ENCODE measurements at places on chromosomes 3 and 15.

DNA sequence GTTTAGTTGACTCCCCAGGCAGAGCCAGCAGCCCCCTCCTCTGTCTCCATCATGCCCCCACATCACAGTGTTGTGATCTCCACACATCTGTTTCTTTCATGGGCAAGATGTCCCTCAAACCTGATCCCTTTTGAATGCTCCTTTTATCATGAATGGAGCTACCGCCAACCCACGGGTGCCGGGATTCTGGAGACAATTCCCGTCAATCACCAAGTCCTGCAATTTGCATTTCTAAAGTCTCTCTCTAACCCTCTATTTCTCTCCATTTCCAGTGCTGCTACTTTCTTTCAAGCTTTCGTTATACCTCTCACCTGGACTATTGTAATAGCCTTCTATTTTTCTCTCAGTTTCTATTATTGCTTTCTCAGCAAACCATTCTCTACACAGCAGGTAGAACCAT, 89.7 kb upstream of the CCNL1 start:
- DNase-seq, result no peak

DNA sequence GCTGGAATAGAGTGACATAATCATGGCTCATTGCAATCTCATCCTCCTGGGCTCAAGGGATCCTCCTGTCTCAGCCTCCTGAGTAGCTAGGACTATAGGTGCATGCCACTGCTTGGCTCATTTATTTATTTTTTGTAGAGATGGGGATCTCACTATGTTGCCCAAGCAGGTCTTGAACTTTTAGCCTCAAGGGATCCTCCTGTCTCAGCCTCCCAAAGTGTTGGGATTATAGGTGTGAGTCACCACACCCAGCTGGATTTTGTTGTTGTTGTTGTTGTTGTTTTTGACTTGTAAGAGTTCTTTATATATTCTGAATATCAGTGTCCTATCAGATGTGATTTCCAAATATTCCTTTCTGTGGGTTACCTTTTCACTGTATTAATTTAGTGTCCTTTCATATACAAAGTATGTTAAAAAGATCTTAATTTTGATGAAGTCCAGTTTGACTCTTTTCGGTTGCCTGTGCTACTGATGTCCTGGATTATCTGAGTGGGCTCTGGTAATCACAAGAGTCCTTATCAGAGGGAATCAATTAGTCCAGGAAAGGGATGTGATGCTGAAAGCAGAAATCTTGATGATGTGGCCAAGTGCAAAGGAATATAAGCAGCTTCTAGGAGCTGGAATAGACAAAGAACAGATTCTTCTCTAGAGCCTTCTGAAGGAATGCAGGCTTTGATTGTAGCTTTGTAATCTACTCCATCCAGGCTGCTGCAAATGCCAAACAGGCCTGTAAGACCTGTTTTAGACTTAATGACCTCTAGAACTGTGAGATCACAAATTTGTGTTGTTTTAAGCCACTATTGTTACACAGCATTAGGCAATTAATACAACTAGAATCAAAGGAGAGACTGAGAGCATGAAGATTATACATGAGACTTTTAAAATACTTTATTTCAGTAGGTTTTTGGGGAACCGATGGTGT, 30.2 kb downstream of the NCK1 start:
- no peak for DNase-seq

- no peak for DNase-seq
Observed at GRCh38 chr3:31859245-31859644, 121.8 kb downstream of the OSBPL10 start.

DNA sequence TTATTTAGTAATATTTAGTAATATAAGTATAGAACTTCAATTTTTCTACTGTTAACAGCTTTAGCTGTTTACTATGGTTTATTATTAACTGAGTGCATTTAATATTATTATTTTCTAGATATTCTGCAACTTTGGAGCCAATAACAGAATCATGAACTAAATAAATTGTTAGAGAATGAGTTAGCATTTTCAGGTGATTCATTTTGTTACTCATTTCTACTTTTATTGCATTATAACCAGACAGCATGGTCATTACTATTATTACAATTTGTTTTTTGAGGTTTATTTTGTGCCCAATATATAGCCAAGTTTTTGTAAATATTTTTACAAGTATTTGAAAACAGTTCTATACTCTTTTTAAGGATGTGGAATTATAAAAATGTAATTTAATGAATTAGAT, 279.6 kb downstream of the SQOR start:
- no peak for DNase-seq

DNA sequence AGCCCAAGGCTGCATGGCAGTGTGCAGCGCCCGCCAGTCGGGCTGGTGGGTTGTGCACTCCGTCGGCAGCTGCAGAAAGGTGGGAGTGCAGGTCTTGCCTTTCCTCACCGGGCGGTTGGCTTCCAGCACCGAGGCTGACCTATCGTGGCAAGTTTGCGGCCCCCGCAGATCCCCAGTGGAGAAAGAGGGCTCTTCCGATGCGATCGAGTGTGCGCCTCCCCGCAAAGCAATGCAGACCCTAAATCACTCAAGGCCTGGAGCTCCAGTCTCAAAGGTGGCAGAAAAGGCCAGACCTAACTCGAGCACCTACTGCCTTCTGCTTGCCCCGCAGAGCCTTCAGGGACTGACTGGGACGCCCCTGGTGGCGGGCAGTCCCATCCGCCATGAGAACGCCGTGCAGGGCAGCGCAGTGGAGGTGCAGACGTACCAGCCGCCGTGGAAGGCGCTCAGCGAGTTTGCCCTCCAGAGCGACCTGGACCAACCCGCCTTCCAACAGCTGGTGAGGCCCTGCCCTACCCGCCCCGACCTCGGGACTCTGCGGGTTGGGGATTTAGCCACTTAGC, 4.3 kb downstream of the ISL2 start:
- no peak for DNase-seq

DNA sequence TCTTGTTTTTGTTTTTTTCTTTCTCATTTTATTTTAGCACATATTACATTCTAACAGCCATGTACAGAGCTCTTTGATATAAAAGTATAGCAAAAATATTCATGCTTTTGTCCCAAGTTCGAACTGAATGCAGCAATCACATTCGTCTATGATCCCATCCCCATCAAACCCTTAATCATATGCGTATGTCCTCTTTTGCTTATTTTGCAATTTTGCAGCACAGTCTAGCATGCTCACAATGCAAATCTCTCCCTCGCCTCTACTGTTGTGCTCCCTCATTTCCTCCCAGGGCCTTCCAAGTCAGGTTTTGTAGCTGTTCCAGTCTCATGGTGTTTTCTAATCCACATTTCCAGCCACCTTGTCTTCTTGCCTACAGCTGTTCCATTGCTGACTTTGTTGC, 144.6 kb upstream of the VEPH1 start:
- no peak for DNase-seq

- DNase-seq, result no peak
Observed at GRCh38 chr3:177441813-177442646, 244.7 kb upstream of the TBL1XR1 start.

GRCh38 chr3:187832202-187832601, 86.9 kb upstream of the BCL6 start:
- DNase-seq, result no peak

- no peak for DNase-seq
Observed at GRCh38 chr3:24191801-24192403, 246.8 kb downstream of the NR1D2 start.

- no peak for DNase-seq
Observed at GRCh38 chr15:27705056-27705455, 394.1 kb downstream of the OCA2 start.

- no peak for DNase-seq
Observed at GRCh38 chr3:126433496-126434263, 39.0 kb downstream of the CFAP100 start.

DNA sequence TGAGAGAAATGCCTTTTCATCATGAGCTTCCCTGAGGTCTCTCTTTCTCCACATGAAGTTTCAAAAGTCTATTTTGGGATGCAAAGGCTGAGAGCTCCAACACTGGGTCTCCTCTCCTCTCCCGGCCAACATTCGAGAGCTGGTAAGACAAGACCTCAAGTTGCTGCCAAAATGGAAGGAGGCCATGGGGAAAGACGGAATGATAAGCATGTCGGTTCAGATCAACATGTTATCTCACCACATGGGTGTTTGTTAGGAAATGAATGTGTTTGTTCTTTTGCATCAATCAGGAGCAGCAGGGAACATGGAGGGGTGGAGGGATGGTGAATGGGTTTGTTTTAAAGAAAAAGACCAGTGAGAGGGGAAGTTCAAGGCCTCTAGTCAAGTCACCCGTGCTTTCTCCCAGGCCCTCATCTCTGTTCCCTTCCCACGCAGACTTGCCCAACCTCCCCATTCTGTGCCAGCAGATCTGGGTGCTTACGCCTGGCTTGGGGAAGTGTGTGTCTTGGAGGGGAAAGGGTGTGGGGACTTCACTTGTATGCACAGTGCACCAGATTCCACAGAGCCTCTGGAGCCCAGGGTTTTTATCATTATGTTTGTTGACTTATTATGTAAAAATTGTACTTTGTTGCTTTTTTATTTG, 23.5 kb upstream of the ATP10A start:
- DNase-seq, result no peak

DNA sequence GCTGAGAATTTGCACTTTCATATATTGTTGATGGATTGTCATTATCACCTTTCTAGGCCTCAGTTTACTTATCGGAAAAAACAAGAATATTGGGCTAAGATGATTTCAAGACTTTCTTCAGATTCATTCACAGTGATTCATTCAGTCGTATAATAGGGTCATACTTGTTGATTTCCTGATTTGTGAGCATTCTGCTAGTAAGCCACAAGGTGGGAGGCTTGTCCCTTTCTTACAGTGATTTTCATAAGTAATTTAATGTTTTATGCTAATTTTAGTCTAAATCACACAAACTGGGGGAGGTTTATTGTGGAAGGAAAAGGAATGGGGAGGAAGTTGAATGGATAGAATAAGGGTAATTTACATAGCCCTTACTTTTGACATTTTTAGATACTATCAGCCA, 126.8 kb upstream of the GOLGA6L4 start:
- DNase-seq, result no peak

- no peak for DNase-seq
Observed at GRCh38 chr15:101651554-101652097, 555 bp downstream of the TM2D3 start.

GRCh38 chr3:24853685-24854490, 359.2 kb upstream of the THRB start:
- DNase-seq, result no peak

GRCh38 chr3:138657508-138657907, 48.9 kb downstream of the FAIM start:
- no peak for DNase-seq

DNA sequence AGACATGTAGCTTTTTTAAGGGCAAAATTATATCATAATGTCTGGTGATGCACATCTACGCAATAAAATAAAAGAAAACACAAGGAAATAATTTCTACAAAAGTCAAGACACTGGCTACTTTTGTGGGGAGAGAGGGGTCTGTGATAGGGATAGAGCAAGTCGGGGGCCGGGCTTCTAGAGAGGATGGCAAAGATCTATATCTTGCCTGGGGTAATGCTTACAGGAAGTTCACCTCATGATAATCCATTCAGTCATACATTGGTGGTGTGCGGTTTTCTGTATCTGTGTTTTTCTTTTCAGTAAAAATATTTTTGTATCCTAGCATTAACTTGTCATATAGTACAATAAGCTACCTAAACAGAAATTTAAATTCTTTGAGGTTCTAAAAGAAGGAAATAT, 178.8 kb downstream of the ARRDC4 start:
- no peak for DNase-seq

DNA sequence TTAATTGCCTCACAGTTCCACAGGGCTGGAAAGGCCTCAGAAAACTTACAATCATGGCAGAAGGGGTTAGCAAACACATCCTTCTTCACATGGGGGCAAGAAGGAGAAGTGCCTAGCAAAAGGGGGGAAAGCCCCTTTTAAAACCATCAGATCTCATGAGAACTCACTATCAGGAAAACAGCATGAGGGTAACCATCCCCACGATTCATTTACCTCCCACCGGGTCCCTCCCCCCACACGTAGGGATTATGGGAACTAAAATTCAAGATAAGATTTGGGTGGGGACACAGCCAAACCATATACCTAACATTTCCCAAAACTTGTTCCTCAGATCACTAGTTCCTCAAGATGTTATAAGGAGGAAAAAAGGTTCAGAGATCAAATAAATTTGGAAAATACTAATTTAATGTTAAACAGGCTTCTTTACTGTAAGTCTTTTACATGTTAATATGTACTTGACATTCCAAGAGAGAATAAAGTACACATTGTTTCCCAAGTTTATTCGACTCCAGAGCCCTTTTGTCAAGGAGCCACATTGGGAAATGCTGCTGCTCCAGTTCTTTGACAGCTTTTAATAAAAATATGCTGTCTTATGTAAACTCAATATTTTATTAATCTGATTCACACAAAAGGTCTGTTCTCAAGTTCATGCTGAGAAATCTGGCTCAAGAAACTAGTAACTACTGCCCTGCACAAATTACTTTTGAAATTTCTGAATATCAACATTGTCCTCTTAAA, 17.8 kb downstream of the HERC1 start:
- DNase-seq, result no peak

DNA sequence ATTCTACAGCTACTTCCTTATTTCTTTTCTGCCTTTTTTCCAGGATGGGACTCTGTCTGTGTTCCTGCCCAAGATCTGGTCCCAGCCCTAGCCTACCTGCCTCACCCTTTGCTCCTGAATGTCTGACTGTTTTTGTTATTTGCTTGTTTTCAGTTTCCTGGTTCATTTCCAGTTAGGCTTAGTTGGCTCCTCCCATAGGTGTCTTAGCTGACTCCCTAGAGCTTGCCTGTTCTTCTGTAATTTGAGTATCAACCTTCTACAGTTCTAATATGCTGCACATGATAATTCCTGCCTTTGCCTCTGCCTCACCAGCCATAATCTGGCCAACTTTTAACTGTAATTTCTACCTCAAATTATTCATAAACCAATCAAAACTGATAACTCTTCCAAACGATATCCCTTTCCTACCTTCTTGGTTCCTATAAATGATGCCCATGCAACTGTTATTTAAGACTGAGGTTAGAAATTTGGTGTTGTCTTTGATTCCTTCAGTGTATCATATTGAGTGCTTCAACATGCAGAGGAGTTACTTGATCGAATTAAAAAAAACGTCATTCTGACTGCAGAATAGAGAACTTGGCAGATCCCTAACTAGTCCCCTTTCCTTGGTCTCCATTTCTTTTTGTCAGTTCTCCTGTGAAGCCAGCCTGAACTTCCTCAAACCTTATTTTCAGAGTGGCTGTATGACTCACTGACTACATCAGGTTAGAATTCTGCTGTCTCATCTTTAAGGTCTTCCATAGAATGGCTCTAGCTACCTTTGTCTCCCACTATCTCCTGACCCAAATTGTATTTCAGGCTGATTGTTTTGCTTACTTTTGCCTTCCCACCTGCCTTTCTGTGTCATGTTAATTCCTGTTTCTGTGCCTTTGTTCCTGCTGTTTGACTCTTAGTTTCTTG, 8.4 kb downstream of the GOLM2 start:
- no peak for DNase-seq

- no peak for DNase-seq
Observed at GRCh38 chr3:167886690-167887089, 151.2 kb downstream of the SERPINI1 start.

DNA sequence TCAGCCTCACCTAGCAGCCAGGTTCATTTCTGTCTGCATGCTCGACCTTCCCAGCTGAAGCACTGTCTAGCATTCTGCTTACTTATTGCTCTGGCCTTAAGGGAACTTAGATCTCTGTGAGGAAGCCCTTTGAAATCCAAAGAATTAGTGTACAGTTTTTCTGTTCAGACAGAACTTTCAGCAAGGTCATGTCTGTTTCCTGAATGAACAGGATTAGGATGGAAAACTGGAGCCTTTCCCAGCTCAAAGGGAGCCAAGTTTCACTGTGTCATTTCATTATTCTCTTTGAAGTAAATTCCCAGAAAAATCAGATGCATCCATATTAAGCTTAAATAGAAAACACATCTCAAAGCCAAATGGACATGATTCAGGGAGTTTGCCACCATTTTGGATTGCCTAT, 457.3 kb upstream of the KCNMB2 start:
- DNase-seq, result no peak

- no peak for DNase-seq
Observed at GRCh38 chr3:53193466-53194209, 32.6 kb downstream of the PRKCD start.

Measured in amniotic stem cell (primary cell).